AG04449 (cell line): ENCODE measurements at places on chromosomes 4 and X.

DNA sequence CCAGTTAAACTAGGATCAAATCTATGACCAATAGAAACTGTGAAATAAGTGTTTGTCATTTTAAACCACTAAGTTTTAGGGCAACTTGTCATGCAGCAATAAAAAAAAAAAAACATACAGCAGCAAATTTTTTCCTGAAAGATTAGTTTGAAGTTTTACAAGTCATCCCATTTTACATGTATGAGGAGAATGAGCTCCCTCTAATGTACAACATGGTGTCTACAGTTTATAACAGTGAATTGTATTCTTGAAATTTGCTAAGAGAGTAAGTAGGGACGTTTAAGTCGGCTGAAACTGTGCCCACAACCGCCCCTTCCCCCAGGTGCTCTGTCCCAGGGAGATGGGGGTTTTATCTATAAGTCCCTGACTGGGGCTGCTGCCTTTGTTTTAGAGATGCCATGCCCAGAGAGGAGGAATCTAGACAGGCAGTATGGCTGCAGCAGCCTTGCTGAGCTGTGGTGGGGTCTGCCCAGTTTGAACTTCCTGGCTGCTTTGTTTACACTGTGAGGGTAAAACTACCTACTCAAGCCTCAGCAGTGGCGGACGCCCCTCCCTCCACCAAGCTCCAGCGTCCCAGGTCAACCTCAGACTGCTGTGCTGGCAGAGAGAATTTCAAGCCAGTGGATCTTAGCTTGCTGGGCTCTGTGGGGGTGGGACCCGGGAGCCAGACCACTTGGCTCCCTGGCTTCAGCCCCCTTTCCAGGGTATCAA lies 499.3 kb upstream of the CT83 start:
- no peak for DNase-seq

DNA sequence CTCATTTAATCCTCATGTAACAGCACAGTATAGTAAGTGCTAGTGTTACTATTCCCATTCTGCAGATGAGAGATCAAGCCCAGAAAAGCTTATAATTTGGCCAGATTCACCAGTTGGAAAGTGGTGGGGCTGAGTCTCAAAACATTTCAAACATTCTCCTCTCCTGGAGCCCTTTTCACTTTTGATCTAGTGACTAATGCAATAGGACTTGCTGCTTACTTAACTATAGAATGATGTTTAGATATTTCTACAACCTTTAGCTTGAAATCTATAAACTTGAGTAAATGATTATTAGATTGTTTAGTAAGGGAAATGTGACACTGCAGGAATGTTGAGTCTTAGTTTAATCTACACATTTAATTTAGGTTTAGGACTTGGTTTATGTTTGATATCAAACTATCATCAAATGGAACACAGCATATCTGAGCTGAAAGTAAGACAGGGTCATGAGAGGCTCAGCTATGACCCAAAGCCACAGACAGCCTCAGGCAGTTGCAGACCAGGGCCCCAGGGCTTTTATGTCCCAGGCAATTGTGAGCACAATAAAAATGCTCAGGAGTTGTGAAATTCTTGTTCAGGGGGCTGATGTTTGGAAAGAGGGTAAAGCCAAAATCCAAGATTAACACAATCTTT lies 199.5 kb upstream of the HS3ST1 start:
- DNase-seq: no peak

GRCh38 chr4:94665500-94666404 lies 92.0 kb upstream of the BMPR1B start:
- DNase-seq: no peak

DNA sequence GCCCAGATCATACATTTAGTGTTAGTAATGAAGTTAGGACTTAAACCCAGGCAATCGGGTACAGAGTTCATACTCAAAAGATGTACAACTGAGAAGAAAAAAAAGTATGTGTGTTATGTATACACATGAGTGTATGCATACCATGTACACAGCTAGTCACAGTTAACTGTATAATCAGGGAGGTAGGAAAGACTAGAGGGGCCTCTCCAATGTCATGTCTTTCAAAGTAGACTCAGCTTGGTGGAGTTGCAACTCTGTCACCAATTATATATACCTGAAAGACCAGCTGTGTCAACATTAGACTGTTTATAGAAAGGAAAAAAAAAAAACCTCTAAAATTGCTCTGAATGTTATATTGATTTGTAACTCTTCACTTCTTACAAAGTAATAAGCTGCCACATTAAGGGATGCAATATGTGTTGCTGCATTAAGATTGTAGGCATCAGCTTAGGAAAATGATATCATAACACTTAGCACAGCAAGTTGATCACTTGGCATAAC lies 167.5 kb downstream of the DCTD start:
- DNase-seq: no peak

DNA sequence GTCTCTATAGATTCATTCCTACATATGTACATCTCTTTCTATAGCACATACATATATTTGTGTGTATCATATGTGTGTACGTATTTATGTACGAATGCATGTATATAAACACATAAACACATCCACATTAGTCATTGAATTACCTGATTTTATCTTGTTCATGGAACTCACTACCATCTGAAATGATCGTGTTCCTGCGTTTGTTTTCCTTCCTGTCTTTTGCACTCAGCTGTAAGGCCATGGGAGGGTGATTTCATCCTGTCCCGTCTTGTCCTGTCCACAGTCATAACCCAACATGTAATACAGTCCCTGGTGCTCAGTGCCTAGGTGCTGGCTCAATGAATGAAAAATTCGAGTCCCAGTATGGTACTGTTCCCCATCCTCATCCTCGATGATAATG lies 191.8 kb upstream of the PSAPL1 start:
- DNase-seq: no peak

GRCh38 chr4:101307899-101308298 lies 39.4 kb downstream of the PPP3CA start:
- no peak for DNase-seq

DNA sequence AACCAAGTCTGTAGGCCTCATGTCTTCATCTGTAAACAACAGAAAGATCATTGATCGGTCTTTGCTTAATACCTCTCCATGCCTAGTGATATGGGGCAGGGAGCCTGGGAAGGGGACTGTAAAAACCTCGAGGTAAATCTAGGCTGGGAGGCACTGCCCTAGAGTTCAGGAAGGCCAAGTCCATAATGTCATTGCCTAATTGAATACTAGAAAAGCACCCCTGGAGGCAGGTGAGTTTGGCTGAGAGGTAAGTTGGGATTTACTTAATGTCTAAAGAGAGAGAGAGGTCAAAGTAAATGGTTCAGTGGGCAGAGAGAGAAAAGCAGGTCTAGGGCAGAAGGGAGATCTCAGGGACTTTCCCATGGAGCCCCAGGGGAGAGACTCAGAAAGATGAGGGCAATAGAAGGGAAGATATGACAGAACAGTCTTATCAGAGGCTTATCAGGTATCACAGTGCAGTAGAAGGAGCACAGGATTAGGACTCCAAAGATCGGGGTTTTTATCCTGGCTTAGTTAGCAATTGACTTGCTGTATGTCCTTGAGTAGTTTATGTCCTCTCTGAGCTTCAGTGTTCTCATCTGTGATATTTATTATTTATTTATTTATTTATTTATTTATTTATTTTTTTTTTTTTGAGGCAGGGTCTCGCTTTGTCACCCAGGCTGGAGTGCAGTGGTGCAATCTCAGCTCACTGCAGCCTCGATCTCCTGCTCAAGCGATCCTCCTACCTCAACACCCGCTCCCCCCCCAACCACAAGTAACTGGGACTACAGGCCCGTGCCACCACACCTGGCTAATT lies 85.2 kb downstream of the SLC16A2 start:
- DNase-seq: no peak

DNA sequence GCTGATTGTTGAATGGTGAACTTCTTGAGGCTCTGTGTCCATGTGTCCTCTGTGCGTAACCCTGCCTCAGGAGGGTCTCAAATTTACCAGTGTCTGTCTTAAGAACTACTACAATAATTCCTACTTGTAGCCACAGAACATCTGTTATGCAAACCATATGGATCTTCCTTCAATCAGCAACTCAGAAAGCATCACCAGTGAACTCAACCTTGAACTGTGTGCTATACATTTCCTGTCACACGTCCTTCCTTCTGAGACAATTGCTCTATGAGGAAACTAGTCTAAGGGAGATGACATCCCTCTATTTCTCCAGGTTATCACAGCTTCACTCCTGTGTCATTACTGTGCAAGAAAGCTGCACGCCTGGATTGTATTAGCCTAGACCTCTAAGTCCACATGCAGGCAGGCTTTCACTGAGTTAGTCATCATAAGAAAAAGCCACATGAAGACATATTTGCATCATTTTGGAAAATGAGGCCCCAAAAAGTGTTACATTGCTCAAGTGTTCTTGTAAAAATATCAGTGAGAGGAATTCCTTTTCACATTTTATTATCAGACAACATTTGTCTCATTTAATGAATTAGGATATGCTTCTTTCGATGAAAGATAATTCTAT lies 157.8 kb downstream of the AFF2 start:
- no peak for DNase-seq

- DNase-seq: no peak
Measured at GRCh38 chrX:131521824-131522223, 22.1 kb upstream of the OR13H1 start.

DNA sequence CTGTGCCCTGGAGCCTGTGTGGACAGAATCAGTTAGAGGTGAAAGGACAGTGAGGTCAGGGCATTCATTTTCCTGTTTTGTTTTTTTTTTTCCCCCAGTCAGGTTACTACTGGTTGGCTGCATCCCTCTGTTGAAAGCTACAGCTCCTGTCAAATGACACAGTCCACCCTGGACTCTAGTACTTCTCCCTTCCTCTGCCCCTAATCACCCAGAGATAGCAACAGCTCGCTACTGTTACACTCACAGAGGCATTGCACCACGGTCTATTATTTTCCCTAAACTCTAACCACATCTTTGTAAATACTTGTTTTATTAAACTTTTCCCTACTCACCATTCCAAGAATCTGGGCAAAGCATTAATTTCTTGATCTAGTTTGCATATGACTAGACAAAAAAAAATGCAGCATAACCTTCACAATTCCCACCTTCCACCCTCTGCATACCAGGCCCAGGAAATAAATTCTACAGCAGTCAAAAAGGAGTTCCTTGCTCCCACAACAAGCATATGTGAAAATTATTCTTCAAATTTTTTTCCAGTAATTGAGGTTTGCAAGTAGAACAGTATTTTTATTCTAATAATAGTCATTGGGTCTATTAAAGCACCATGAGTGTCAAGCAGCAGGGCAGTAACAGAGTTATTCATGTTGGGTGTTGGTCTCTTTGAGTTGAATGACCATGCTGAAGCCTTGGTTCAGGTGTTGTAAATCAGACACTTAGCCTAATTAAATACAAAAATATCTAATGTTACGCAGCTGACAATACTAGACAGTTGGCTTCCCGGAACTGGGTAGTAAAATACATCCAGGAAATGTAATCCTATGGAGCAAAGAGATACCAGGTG lies 329.2 kb downstream of the INPP4B start:
- peak; percentile 47 for DNase-seq

GRCh38 chr4:168817370-168817769 lies 192.7 kb downstream of the CBR4 start:
- DNase-seq: no peak

DNA sequence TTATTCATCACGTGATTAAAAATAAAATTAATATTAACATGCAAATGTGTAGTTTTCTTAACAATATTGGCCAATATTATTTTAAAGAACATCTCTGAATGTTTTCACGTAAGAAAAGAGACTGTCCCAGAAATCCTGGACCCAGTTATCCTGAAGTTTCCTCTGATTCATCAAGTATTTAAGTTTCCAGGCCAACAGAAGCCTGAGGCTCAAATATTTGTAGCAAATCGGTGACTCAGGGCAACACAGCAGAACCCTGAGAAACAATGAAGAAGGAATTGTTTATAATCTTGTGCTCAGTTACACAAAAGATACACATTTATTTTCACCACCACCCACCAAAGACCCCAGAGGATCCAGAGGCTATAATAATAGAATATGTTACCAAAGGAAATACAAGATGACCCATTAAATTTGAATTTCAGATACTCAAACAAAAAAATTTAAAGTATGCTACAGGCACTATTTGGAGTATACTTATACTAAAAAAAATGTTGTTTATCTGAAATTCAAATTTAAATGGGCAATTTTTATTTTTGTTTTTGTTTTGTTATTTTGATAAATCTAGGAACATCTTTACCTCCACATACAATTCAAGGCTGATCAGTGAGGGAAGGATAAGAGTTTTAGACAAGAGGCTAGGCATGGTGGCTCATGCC lies 33.9 kb upstream of the SLC7A11 start:
- peak; percentile 51 for DNase-seq

DNA sequence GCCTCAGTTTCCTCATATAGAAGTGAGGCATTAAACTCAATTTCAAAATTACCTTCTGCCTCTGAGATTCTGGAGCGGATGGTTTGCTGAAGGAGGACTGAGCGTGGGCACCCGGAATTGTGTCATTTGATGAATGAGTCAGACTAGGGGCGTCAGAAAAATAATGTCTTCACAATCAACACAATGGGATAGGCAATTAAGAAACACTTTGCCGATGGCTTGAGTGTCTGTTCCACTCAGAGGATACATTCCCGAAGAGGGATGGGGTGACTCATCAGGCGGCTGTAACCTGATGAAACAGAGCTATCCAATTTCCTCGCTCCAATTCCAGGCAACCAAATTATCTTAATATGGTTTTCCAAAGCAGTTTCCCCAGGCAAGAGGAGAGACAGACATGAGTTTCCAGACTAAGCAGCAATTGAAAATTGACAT lies 1.2 kb upstream of the CHRNA9 start:
- DNase-seq: no peak

GRCh38 chrX:41515376-41515775 lies 68.2 kb downstream of the NYX start:
- DNase-seq: no peak

DNA sequence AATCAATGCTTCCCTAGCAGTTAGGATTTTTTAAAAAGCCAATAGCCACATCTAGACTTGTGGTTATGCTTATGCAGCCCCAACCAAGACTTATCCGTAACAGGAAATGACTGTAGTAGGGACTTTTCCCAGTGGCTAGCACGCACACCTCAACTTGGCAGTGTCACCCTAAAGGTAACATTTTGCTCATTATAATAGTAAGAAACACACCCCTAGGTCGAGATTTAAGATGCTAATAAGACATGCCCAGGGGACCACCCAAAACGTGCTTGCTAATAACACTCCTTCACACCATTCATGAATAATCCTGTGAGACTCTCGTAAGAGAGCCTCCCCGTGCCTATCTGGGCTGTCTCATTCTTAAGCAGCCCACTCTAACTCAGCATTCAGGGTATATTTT lies 195.3 kb downstream of the CHIC1 start:
- DNase-seq: no peak

GRCh38 chr4:141375855-141376254 lies 155.2 kb downstream of the ZNF330 start:
- peak; percentile 72 for DNase-seq

DNA sequence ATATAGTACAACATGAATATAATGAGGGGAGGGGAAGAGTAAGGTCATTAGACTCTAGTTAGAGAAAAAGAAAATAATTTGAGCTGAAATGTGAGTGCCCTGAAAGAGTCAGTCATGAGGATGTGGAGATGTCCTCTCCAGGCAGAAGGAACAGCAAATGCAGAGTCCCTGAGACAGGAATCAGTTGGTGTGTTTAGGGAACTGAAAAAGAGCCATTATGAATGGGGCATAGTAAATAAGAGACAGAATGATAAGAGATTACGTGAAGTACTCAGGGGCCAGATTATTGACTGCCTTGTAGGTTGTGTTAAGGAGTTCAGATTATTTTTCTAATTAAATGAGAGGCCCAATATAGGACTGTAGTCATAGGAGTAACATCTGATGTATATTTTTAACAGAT lies 147.0 kb downstream of the PDLIM5 start:
- DNase-seq: no peak
